ENCODE measurements at places on chromosomes 5 and 9.

GRCh38 chr5:120516805-120517204 is 52.7 kb downstream of the PRR16 start:
- DNase-seq, result no peak

DNA sequence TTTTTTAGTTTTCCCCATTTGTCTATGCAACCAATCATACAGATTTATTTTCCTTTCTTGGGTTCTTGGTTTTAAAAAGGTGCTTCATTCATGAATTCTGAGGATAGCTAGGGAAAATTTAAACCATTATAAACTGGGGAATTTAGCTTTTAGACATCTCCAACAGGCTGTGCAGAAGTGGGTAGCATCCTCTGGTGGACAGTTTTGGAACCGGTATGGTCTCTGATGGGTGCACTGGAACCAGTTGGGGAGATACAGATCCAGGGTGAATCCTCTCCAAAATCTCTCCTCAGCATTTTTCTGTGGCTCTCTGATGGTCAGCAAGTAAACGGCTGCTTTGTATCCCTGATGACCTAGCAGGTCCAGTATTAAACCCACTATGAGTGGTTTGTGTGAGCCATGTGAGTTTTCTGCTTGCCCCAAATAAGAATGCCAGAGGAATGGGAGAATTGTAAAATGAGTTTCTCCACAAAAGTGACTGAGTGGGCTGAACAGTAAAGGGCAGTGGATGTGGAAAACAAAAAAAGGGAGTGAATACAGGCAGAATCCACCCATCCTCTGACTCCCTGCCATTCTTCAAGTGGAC is 9.1 kb upstream of the DNAJC25 start:
- no peak for DNase-seq

DNA sequence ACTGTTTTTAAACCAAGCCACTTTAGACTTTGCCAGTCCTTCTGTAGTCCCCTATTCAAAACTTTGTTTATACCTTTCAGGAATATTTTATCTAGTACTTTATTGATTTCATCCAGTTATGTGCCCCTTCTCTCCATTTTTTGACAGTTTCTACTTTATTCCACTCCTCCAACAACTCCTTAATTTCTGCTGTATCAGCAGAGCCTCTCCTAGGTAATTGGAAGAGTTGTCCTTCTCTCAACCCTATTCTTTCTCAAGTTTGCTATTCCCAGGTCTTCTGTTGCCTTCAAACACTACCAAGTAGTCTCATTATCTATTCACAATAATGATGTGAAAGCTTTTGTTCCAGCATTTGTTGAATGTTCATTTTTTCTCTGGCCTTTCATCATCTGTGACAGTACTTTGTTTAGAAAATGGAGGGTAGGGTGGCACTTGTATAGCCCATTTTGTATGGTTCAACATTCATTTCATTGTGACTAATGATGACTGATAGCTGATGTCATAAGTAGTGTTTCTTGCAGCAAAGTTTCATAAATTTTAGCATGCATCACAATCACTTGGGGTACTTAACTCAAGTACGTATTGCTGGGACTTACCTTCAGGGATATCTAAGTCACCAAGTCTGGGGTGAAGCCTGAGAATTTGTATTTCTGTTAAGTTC is 204.4 kb upstream of the DMRT1 start:
- no peak for DNase-seq

GRCh38 chr5:979100-979817 is 29.3 kb upstream of the NKD2 start:
- DNase-seq, result no peak

GRCh38 chr9:6132650-6133049 is 83.0 kb upstream of the IL33 start:
- no peak for DNase-seq

- DNase-seq, result no peak
These were observed 28.7 kb downstream of the ANXA1 start for GRCh38 chr9:73180403-73180802.

- no peak for DNase-seq
These were observed 123.5 kb downstream of the DAB2IP start for GRCh38 chr9:121774715-121775613.

GRCh38 chr5:132000677-132001453 is 10.6 kb downstream of the ACSL6 start:
- peak; percentile 57 for DNase-seq

DNA sequence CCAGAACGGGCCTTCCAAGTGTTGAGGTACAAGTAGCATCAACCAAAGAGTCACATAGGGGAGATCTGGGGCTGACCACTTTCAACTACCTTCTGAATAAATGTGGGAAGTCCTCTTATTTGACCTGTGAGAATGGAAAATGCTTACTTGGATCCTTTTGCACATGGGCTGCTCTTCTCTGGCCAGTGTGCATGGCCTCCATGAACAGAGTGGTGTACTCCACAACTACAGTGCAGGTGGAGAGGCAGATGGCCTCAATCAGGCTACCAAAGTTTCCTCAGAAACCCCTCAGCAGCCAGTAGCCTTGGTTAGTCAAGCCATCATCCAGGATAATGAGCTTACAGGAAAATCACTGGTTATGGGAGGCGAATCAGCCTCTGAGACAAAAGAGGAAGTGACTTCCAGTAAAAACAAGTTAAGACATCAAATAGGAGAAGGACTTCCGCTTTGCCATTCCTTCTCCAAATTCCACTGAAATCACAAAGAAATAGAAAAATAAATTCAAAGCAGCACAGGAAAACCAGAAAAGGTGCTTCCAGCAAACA is 18.3 kb upstream of the FCHO2 start:
- DNase-seq, result no peak

- no peak for DNase-seq
These were observed 10.0 kb downstream of the HBEGF start for GRCh38 chr5:140336388-140336787.

- DNase-seq, result no peak
These were observed 303.9 kb upstream of the DAP start for GRCh38 chr5:11064763-11065450.

DNA sequence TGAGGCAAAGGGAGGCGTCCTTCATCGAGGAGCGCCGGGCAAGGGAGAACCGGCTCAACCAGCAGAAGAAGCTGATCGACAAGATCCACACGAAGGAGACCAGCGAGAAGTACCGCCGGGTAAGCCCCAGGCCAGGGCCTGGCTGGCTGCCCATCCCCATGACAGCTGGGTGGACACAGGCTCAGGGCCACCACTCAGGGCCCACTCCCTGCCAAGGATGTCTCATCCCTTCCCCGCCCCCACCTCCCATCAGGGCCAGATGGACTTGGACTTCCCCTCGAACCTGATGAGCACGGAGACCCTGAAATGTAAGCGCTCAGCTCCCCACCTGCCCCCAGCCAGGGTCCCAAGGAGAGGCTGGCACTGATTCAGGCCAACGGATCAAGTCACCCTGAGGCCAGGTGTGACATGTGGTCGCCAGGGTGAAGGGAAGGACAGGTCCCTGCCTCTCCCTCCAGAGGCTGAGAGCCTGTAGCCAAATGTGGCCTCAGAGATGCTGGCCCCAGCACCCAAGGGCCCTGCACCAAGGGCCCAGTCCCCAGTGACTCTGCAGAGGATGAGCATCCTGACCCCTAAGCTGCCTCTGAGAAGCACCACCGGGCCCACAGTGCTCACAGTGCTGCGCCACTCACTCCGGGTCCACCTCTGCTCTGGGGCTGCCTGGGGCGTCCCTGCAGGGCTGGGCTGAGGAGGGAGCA is 3.1 kb upstream of the RABL6 start:
- DNase-seq, result no peak

- no peak for DNase-seq
These were observed at the start of gene BARHL1 for GRCh38 chr9:132582276-132582785. BARHL1 (plus strand) TSS chr9:132582606; CDS start chr9:132582798, 192 bp downstream.

GRCh38 chr9:79522793-79523192 is 49.0 kb upstream of the TLE4 start:
- no peak for DNase-seq

DNA sequence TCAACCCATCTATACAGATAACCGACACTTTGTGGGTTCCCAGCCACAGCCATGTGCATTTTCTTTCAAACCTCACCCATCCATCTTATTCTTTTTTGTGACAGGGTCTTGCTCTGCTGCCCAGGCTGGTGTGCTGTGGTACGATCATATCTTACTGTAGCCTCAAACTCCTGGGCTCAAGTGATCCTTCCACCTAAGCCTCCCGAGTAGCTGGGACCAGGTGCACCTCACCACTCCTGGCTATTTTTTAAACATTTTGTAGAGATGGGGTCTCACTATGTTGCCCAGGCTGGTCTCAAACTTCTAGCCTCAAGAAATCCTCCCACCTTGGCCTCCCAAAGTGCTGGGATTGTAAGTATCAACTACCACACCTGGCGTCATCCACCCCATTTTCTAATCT is 7.4 kb upstream of the TMEM38B start:
- no peak for DNase-seq

- no peak for DNase-seq
These were observed 724.9 kb upstream of the EDIL3 start for GRCh38 chr5:85109616-85110015.

GRCh38 chr5:33315189-33315588 is 125.6 kb upstream of the TARS1 start:
- DNase-seq, result no peak

- DNase-seq, result no peak
These were observed 54.4 kb downstream of the EXD3 start for GRCh38 chr9:137368431-137369035.

Data from T-helper 2 cell (primary cell).